ENCODE measurements at places on chromosomes 13 and 19. TPM values are rescaled to one million over a fixed set of nuclear protein-coding genes. Genes with fewer than 3 reads are reported as not detected.

- no peak overlapping the region for H3K27ac ChIP-seq
- H3K27me3 ChIP-seq, result no peaks in the 10 kb centered on the region
- DNase-seq, result no peak
- H3K4me1 ChIP-seq, result no peaks in the 10 kb centered on the region
- no peak overlapping the region for H3K4me3 ChIP-seq
- no peaks in the 10 kb centered on the region for H3K36me3 ChIP-seq
These were observed 12.2 kb downstream of the NFIC start for GRCh38 chr19:3378352-3379150.

GRCh38 chr13:37379841-37380240 lies 218.7 kb downstream of the POSTN start:
- H3K36me3 ChIP-seq, result no peaks in the 10 kb centered on the region
- no peak overlapping the region for H3K4me3 ChIP-seq
- DNase-seq, result no peak
- no peaks in the 10 kb centered on the region for H3K27me3 ChIP-seq

DNA sequence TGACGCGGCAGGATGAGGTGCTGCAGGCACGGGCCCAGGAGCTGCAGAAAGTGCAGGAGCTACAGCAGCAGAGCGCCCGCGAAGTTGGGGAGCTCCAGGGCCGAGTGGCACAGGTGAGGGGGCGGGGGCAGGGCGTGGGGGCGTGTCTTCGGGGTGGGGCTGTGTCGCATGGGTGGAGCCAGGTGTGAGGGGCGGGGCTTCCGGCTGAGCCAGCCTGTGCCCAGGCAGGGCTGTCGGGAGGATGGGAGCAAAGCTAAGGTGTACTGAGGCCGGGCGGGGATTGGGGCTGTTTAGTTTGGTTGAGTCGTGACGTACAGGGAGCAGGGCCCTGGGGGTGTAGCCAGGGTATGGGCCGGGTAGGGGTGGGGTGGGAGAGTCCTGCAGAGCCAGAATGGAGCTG lies 62.3 kb downstream of the KCNC3 start:
- no peak for DNase-seq
- H3K4me1 ChIP-seq, result no peaks in the 10 kb centered on the region
- H3K4me3 ChIP-seq, result no peak overlapping the region
- H3K27ac ChIP-seq, result no peak overlapping the region
- no peaks in the 10 kb centered on the region for H3K36me3 ChIP-seq
- H3K27me3 ChIP-seq, result no peaks in the 10 kb centered on the region

DNA sequence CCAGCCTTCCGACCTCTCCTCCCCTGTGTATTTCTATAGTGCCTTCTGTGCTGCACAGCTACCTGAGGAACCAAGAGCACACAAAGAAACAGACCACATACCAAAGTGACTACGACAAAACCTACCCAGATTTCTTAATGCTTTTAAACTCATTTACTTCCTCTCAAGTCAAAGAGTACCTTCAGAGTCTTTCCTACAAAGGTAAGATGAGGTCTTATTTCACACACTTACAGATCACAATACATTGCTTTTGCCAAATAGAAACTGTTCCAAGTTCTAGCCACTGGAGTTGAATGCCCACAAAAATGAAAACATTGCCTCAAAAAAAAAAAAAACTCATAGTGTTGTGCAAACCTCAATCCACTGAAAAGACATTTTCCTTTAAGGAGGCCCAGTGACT lies 36.4 kb downstream of the TEX26 start:
- H3K4me3 ChIP-seq, result no peak overlapping the region
- peaks cover 45% of the 10 kb centered on the region for H3K27me3 ChIP-seq

DNA sequence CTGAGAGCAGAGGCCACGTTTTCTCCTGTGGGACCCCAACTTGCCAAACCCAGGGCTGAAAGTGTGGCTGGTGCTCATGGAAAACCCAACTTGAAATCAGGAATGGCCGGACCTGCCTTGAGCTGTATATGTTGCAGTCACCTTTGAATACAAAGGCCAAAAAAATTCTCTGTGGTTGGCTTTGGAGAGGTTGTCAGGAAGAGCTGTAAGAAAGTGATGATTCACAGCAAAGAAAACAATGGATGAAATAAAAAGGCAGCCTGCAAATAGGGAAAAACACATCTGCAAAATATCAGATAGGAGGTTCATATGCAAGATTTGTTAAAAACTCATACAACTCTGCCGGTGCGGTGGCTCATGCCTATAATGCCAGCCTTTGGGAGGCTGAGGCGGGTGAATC lies 715.8 kb downstream of the UQCRFS1 start:
- no peaks in the 10 kb centered on the region for H3K36me3 ChIP-seq
- H3K4me3 ChIP-seq, result no peak overlapping the region
- H3K27me3 ChIP-seq, result no peaks in the 10 kb centered on the region
- H3K27ac ChIP-seq, result no peak overlapping the region
- peaks cover 4% of the 10 kb centered on the region for H3K4me1 ChIP-seq
- no peak for DNase-seq

Gene SIAH3
- total RNA-seq, result 0.07 TPM

Gene KIR3DL2
- total RNA-seq, result 0.64 TPM

Gene ZNF534
- not detected for total RNA-seq

Gene OR7A10
- total RNA-seq, result not detected

Gene KLK2
- 0.44 TPM for total RNA-seq

Gene CD37
- total RNA-seq, result 141 TPM

Measured in activated T-helper 2 cell treated with anti-CD3 and anti-CD28 coated beads, Interferon-gamma antibody, Interleukin-2, Interleukin-4, amounts not matched to agents 10 μg/mL and 5 μg/mL and 100 μg/mL, durations not matched to agents 14 hours and 24 hours and 36 hours (primary cell).